Naive thymus-derived CD8-positive, alpha-beta T cell (primary cell): ENCODE measurements at places on chromosomes 4 and X. TPM values are rescaled to one million over a fixed set of nuclear protein-coding genes. Genes with fewer than 3 reads are reported as not detected.

DNA sequence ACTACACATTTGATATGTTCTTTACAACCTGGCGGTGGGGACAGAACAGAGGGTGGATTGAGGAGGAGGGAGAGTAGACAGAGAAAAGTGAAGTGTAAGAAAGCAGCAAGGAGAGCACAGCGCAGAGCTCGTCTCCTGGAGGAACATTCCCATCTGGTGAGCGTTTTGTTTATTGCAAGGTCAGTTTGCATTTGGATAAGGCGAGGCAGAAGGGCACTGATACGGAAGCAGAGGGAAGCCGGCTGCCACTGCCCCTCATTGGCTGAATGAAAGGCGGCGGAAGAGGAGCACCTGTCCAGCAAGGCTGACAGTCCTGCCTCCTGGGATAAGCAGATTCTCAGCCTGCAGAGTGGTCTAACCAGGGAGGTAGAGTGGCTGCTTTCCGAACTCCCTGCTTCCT lies 83.2 kb downstream of the GPR143 start:
- no peak overlapping the region for H3K27ac ChIP-seq
- peaks cover 47% of the 10 kb centered on the region for H3K36me3 ChIP-seq

Gene OTC
- total RNA-seq = not detected

- H3K27me3 ChIP-seq = peaks cover 6% of the 10 kb centered on the region
- peaks cover 11% of the 10 kb centered on the region for H3K36me3 ChIP-seq
- no peaks in the 10 kb centered on the region for H3K4me1 ChIP-seq
- no peak overlapping the region for H3K27ac ChIP-seq
Measured at GRCh38 chr4:71411981-71412380, 73.2 kb downstream of the SLC4A4 start.

GRCh38 chr4:176653401-176654220 lies 139.1 kb downstream of the VEGFC start:
- no peaks in the 10 kb centered on the region for H3K36me3 ChIP-seq
- H3K4me3 ChIP-seq = no peak overlapping the region
- H3K27me3 ChIP-seq = no peaks in the 10 kb centered on the region
- no peak overlapping the region for H3K27ac ChIP-seq

GRCh38 chr4:36280555-36280954 lies 861 bp upstream of the DTHD1 start:
- H3K4me1 ChIP-seq = peaks cover 42% of the 10 kb centered on the region
- DNase-seq = no peak
- H3K27me3 ChIP-seq = no peaks in the 10 kb centered on the region
- H3K4me3 ChIP-seq = no peak overlapping the region
- no peaks in the 10 kb centered on the region for H3K36me3 ChIP-seq

GRCh38 chrX:40385682-40386081 lies 195.1 kb upstream of the ATP6AP2 start:
- H3K27ac ChIP-seq = no peak overlapping the region
- no peak overlapping the region for H3K4me3 ChIP-seq
- no peaks in the 10 kb centered on the region for H3K4me1 ChIP-seq
- H3K36me3 ChIP-seq = no peaks in the 10 kb centered on the region
- no peak for DNase-seq

DNA sequence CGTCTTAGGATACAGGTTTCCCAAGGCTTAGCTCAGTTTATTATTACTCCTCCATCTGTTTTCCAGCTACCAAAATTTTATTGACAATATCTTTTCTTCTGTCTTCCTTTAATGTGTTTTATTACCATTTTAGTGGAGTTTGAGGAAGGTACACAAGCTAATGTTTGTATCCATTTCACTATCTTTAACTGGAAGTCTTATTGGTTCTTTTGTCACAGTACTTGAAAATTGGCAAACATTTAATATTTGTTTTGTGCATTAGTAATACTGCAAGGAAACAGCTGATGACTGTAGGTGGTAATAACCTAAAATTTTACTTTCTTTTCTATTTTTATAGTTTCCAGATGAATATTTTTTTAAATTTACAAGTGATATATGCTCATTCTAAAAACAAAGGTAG lies 9.3 kb upstream of the ARL9 start:
- no peaks in the 10 kb centered on the region for H3K27me3 ChIP-seq
- no peaks in the 10 kb centered on the region for H3K36me3 ChIP-seq
- H3K27ac ChIP-seq = peak overlapping the region; percentile 69
- no peaks in the 10 kb centered on the region for H3K4me1 ChIP-seq
- DNase-seq = no peak
- H3K4me3 ChIP-seq = no peak overlapping the region

Gene FHL1
- total RNA-seq = 10.8 TPM

DNA sequence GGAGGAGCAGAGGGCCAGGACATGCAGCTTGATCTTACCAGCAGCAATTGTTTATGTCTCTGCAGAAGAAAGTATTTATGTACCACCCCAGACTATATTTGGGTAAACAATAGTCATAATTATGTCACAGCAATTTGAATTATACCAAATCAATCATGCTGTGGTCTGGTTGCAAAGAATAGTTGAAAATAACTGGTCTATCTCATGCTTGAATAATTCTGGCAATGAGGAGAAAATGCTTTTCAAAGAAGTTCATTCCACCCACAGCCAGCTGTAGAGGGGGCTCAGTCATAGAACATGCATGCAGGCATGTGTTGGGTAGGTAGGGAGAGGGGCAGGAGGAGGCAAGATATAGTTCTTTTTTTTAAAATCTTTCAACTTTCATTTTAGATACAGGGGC lies 399.2 kb downstream of the IL15 start:
- no peak overlapping the region for H3K4me3 ChIP-seq
- H3K4me1 ChIP-seq = peaks cover 19% of the 10 kb centered on the region
- no peaks in the 10 kb centered on the region for H3K27me3 ChIP-seq
- H3K36me3 ChIP-seq = peaks cover 45% of the 10 kb centered on the region
- peak overlapping the region; percentile 38 for H3K27ac ChIP-seq

Gene TEC
- 4.3 TPM for total RNA-seq

DNA sequence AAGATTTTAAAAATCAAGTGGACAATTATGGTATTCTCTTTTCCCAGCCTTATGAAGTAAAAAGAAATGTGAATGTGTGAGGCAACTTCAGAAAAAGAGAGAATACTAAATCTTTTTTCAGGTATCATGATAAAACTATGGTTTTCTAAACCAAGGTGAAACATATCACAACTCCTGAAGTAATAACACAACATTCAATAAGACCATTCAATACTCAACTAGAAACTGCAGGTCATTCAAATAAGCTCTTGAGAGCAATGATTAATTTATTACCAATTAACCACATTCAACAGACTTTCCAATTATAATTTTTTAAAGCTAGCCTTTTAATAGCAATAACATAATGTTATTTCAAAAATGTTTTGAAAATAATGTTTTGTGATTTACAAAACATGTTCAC lies 35.8 kb downstream of the SLC10A7 start:
- H3K4me3 ChIP-seq = no peak overlapping the region
- H3K4me1 ChIP-seq = peaks cover 26% of the 10 kb centered on the region
- H3K36me3 ChIP-seq = peaks cover 31% of the 10 kb centered on the region
- peak overlapping the region; percentile 49 for H3K27ac ChIP-seq

GRCh38 chr4:168451331-168451730 lies 29.0 kb downstream of the DDX60L start:
- no peaks in the 10 kb centered on the region for H3K27me3 ChIP-seq
- no peak overlapping the region for H3K4me3 ChIP-seq
- peaks cover 17% of the 10 kb centered on the region for H3K36me3 ChIP-seq
- no peak for DNase-seq
- peak overlapping the region; percentile 23 for H3K27ac ChIP-seq

Gene STPG2
- 0.47 TPM for total RNA-seq

DNA sequence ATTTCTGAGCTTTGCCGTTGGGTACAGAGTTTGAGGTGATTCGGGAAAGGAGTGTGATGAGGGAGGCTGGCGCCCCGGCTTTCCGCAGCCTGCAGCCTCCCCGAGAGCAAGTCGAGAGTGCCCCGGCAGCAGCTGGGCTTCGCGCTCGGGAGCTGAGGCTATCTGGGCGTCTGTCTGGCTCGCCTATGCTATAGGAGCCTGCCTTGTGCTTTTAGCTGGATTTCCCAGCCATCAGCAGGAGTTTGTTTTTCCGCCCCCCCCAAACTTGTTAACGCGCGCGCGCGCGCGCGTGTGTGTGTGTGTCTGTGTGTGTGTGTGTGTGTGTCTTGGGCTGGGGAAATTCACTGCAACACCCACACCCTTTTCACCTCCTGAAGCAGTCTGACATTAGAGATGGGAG lies 765 bp upstream of the DGKK start:
- no peak for DNase-seq
- H3K4me3 ChIP-seq = no peak overlapping the region
- H3K27ac ChIP-seq = no peak overlapping the region
- no peaks in the 10 kb centered on the region for H3K36me3 ChIP-seq

Gene ITGB1BP2
- total RNA-seq = 6.7 TPM

- no peak for DNase-seq
- no peaks in the 10 kb centered on the region for H3K36me3 ChIP-seq
- no peak overlapping the region for H3K27ac ChIP-seq
- H3K4me1 ChIP-seq = no peaks in the 10 kb centered on the region
- H3K4me3 ChIP-seq = no peak overlapping the region
Measured at GRCh38 chrX:140799216-140799615, 89.7 kb downstream of the LINC00632 start.

- H3K4me3 ChIP-seq = no peak overlapping the region
- H3K27ac ChIP-seq = no peak overlapping the region
- no peaks in the 10 kb centered on the region for H3K27me3 ChIP-seq
- peaks cover 23% of the 10 kb centered on the region for H3K36me3 ChIP-seq
Measured at GRCh38 chr4:52028970-52029369, 8.8 kb upstream of the LRRC66 start.

Gene SLC26A1
- 0.44 TPM for total RNA-seq

Gene TRPC5OS
- not detected for total RNA-seq

DNA sequence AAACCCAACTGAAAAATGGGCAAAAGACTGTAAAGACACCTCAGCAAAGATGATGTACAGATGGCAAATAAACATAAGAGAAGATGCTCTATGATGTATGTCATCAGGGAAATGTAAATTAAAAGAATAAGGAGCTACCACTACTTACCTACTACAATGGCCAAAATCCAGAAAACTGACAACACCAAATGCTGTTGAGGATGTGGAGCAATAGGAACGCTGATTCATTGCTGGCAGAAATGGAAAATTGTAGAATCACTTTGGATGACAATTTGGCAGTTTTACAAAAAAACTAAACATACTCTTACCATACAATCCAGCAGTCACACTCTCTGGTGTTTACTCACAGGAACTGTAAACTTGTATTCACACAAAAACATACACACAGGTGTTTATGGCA lies 222.3 kb upstream of the LDB2 start:
- H3K27me3 ChIP-seq = peaks cover 7% of the 10 kb centered on the region
- no peaks in the 10 kb centered on the region for H3K36me3 ChIP-seq
- H3K4me3 ChIP-seq = no peak overlapping the region
- no peak overlapping the region for H3K27ac ChIP-seq

DNA sequence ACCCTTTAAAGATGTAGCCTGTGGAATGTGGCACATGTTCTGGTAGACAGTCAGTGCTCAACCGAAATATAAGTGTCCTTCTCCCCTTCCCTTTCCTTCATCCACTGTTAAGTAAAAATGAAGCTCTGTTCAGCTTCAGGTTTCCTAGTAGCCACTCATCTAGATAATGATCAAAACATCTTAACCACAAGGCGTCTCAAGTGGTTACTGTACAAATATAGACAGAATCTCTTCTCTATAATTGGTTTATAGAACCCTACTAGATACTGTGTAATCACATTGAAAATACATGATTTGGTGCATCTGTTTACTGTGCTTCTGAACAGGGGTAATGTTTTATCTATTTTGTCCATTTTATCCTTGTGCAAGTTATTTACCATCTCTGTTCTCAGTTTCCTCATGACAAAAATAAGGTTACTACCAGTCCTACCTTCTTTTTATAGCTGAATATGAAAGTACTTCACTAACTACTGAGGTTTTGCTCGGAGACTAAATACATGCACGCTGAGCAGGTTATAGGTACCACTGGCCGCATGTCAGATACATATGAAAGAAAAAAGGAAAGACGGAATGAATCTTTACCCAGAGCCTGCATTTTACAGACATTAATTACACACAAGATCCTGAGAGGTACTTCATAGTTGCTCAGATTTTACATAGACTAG lies 20.3 kb upstream of the SLC25A4 start:
- no peak for DNase-seq
- no peak overlapping the region for H3K4me3 ChIP-seq
- no peaks in the 10 kb centered on the region for H3K36me3 ChIP-seq
- no peaks in the 10 kb centered on the region for H3K4me1 ChIP-seq
- H3K27me3 ChIP-seq = peaks cover 27% of the 10 kb centered on the region

GRCh38 chr4:145938618-145939440 lies at the start of gene ZNF827:
Gene ZNF827, minus strand, starts transcription at chr4:145938823. Its CDS starts 416 bp downstream, at chr4:145938407.
- H3K27me3 ChIP-seq = no peaks in the 10 kb centered on the region
- DNase-seq = peak; percentile 87
- no peaks in the 10 kb centered on the region for H3K36me3 ChIP-seq

GRCh38 chrX:87968118-87968517 lies 450.5 kb downstream of the KLHL4 start:
- no peak overlapping the region for H3K4me3 ChIP-seq
- no peak for DNase-seq
- no peak overlapping the region for H3K27ac ChIP-seq
- H3K36me3 ChIP-seq = no peaks in the 10 kb centered on the region
- H3K4me1 ChIP-seq = no peaks in the 10 kb centered on the region

DNA sequence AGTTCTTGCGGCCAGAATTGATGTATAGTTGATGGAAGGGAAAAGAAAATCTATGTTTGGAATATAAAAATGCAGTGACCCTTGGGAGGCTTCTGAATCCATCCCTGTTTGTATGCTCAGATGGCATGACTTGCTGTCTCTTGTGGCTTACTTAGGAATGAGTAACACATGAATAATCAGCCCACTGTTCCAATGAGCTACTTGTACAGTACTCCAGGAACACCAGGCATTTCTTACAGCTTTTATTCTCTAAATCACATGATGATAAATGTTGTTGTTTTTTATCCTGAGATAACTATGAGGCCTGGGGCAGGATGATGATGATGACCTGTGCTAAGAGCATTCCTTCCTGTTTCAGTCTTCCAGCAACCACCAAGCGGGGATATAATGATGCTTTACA lies 18.9 kb downstream of the TMPRSS11E start:
- H3K36me3 ChIP-seq = no peaks in the 10 kb centered on the region
- H3K4me3 ChIP-seq = no peak overlapping the region
- peaks cover 23% of the 10 kb centered on the region for H3K4me1 ChIP-seq
- DNase-seq = no peak
- no peak overlapping the region for H3K27ac ChIP-seq

Gene FRYL
- 119 TPM for total RNA-seq

GRCh38 chrX:1659664-1660461 lies 45.0 kb downstream of the ASMT start:
- H3K27me3 ChIP-seq = no peaks in the 10 kb centered on the region
- H3K4me3 ChIP-seq = peak overlapping the region; percentile 92
- DNase-seq = no peak
- H3K4me1 ChIP-seq = peaks cover 52% of the 10 kb centered on the region
- H3K36me3 ChIP-seq = peaks cover 2% of the 10 kb centered on the region

Gene CAPN6
- total RNA-seq = not detected

GRCh38 chr4:178344096-178344495 lies 901.9 kb upstream of the AGA start:
- no peaks in the 10 kb centered on the region for H3K27me3 ChIP-seq
- no peaks in the 10 kb centered on the region for H3K4me1 ChIP-seq
- no peaks in the 10 kb centered on the region for H3K36me3 ChIP-seq

Gene FGF5
- not detected for total RNA-seq

Gene DYNLT3
- 40.0 TPM for total RNA-seq

- DNase-seq = no peak
- peaks cover 26% of the 10 kb centered on the region for H3K4me1 ChIP-seq
- H3K36me3 ChIP-seq = no peaks in the 10 kb centered on the region
- H3K27ac ChIP-seq = no peak overlapping the region
- no peaks in the 10 kb centered on the region for H3K27me3 ChIP-seq
Measured at GRCh38 chrX:136196691-136197155, 49.4 kb downstream of the FHL1 start.

- no peak overlapping the region for H3K4me3 ChIP-seq
- peaks cover 22% of the 10 kb centered on the region for H3K27me3 ChIP-seq
Measured at GRCh38 chr4:56535915-56536314, 30.3 kb downstream of the ARL9 start.

Gene UGDH
- total RNA-seq = 22.7 TPM
